ENCODE measurements at places on chromosomes 7 and 10.

GRCh38 chr7:158542651-158543566 lies 44.7 kb downstream of the PTPRN2 start:
- no peak for DNase-seq

DNA sequence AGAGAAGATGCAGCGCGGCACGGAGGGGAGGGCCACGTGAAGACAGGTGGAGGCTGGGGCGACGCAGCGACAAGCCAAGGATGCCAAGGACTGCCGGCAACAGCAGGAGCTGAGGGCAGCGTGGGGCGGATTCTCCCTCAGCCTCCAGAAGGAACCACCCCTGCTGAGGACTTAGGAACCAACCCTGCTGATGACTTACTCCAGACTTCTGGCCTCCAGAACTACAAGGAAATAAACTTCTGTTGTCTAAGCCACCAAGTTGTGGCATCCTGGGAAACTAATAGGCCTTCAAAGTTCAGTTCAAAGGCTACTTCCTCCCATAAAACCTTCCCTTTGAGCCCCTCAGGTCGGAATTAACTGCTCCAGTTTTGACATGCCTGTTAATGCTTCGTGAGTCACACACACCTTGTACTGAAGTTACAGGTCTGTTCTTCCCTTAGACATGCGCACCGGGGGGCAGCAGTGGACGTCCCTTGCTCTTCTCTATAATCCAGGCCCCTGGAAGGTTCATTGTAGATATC lies 88.4 kb upstream of the RHEB start:
- no peak for DNase-seq

- no peak for DNase-seq
Measured at GRCh38 chr7:97752215-97752614, 20.3 kb downstream of the TAC1 start.

DNA sequence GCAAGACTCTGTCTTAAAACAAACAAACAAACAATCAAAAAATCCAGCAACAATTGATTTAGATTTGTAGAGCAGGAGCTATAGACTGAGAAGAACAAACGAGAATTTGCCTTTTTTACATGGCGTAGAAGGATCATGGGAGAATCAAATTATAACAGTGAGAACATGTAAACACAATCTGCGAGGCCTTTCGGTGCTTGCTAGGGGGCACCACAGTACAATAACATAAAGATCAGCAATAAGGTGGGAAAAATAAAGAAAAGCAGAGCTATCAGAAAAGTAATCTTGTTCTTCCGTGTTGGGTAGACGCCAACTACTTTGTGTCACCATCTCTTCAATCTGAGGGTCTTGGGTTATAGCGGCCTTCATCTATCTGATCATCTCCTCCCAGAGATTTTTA lies 82.2 kb downstream of the NOD1 start:
- no peak for DNase-seq

DNA sequence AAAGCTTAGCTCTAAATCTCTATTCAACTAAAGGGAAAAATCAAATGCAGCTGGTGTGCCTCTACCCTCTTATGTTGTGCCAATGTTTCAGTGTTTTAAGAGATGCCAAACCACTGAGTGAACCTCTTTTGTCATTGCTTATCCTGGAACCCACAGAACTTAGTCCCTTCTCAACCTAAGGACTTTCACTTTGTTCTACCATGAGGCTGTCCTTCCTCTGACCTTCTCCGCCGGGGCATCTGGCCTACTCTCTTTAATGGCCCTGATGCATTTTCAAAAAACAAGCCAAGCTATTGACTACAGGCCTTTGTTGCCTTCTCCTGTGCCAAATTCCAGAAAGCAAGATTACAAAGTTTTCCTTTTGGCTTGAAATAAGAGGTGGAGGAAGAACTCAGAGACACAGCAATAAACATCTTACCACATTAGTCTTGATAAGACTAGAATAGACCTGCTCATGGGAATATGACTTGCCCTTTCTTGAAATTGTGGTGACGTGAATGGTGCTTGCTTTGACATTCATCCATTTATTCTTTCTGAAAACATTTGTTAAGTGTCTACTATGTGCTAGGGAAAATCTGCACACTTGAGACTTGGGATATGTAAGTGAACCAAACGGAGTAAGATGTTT lies 253.2 kb upstream of the SMIM30 start:
- no peak for DNase-seq

DNA sequence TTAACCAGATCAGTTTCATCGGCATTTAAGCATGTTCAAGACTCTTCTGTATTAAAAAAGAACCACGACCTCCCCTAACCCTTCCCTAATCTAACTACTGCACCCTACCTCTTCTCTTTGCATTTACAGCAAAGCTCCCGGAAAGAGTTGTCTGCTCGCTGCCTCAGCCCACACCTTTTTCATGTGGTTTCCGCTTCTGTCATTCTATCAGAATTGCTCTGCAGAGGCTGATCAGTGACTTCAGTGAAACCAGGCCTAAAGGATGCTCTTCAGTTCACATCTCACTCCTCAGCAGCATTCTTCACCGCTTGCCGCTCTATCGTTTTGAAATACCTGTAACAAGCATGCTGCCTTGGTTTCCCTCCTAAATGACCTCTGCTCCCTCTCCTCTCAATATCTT lies 160.9 kb downstream of the SDK1 start:
- DNase-seq, result no peak

- DNase-seq, result no peak
Measured at GRCh38 chr7:153190452-153190851, 430.9 kb downstream of the ACTR3B start.

- DNase-seq, result no peak
Measured at GRCh38 chr10:101228966-101229265, 347 bp downstream of the LBX1 start.

DNA sequence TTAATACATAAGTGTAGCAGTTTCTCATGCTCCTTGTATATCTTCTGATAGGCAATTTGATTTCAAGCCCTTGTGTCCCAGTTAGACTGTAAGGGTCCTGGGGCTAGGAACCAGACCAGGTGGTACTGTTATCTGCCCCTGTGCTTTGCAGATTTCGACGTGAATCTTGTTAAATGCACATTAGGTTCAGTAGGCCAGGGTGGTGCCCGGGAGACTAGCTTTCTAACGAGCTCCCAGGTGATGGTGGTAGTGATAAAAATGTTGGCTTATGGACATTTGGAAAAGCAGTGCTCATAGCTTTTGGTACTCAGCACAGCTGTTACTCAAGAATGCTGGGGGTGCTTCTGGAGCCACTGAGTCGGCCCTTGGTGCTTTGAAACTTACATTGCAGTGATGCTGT lies 64.2 kb downstream of the PRPF18 start:
- DNase-seq, result no peak

DNA sequence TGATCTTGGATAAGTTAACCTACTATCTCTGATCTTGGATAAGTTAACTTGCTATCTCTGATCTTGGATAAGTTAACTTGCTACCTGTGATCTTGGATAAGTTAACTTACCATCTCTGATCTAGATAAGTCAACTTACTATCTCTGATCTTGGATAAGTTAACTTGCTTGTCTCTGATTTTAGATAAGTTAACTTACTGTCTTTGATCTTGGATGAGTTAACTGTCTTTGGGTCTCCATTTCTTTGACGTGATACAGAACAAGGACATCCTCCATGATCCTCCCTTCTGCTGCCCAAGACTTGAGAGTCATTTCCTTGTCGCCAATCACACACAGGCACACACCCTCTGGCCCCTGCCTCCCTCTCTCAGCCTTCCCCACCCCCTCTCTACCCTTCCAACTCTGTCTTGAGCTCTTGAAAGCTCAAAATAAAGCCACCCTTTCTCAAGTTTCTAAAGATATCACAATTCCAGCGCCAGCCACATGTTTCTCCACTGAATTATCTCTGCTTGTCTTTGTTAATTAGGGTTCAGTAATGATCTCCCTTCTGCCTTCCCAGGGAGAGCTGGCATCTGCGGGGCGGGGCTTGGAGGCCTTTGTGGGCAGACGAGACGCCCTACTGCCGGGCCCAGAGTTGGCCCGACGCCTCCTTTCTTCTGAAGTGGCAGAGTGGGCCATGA lies 85.1 kb upstream of the GTF2I start:
- DNase-seq, result no peak

DNA sequence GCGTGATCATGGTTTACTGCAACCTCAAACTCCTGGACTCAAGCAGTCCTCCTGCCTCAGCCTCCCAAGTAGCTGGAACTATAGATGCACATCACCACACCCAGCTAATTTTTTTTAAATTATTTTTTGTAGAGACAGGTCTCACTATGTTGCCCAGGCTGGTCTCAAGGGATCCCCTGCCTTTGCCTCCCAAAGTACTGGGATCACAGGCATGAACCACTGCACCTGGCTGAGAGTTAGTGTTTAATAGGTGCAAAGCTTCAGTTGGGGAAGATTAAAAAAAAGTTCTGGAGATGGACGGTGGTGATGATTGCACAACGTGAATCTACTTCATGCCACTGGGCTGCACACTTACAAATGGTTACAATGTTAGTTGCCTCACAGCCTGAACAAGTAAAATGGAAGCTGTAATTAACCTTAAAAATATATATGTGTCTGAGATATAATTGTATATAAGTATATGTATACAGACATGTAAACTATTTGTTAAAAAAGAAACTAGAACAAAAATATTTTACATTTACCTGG lies 106.4 kb upstream of the ZNF438 start:
- DNase-seq, result no peak

GRCh38 chr7:156038345-156038744 lies 226.1 kb upstream of the SHH start:
- DNase-seq, result no peak

- DNase-seq, result peak; percentile 92
Measured at GRCh38 chr10:28532337-28533185, at the start of gene WAC. WAC (plus strand) TSS chr10:28533118; CDS start chr10:28533580, 462 bp downstream.

DNA sequence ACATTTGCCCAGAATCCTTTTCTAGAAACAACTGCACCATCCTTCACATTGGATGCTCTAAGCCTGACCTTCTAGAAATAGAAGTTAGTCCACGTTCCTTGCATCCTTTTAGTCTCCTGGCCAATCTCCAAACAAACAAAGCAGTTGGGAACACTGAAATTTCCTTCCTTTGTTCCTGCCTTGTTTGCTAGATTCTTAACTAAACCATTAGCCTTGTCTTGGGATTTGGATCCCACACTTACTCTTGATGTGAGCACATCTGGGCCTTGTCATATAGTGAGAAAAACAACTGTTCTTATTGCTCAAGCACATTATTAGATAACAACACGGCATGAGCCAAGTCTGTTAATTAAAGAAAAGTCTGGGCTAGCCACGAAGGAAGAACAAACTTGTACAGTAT lies 319.3 kb upstream of the GHITM start:
- DNase-seq, result no peak

DNA sequence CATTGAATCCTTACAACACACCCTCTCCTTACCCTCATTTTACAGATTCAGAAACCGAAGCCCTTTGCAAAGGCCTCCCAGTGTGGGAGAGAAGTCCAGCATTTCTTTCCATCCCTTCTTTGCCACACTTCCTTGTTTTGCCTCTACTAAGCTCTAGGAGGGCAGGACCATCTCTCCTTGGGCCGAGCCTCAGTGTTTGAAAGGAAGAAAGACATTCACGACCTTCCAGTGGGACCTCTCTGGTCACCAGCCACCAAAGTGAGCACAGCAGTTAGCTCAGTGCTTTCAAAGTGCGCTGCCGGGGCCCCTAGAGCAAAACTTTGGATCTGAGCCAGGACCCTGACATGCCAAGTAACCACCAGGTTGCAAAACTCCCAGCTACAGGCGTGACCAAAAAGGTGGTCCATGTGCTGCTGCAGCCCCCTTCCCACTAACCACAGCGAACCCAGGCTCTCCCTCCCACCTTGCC lies 12.4 kb downstream of the CTBP2 start:
- no peak for DNase-seq

DNA sequence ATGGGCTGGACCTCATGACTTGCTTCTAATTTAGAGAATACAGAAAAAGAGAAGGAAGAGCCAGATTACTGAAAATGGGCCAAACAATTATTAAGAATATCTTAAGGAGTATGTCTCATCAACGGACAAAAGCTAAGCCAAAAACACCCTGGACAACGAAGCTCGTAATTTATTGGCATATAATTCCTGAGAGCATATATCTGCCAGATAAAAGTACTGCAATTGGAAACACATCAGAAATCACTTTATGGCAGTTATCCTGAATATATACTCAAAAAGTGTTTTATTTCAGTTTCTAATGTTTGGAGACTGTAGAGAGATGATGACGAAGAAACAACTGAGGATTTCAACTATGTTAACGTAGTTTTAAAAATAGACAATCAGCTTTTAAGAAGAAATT lies 211.8 kb downstream of the CSTF2T start:
- no peak for DNase-seq

- no peak for DNase-seq
Measured at GRCh38 chr10:94546901-94547185, 1.3 kb downstream of the HELLS start.

- peak; percentile 46 for DNase-seq
Measured at GRCh38 chr10:3785851-3786271, 852 bp upstream of the KLF6 start.

DNA sequence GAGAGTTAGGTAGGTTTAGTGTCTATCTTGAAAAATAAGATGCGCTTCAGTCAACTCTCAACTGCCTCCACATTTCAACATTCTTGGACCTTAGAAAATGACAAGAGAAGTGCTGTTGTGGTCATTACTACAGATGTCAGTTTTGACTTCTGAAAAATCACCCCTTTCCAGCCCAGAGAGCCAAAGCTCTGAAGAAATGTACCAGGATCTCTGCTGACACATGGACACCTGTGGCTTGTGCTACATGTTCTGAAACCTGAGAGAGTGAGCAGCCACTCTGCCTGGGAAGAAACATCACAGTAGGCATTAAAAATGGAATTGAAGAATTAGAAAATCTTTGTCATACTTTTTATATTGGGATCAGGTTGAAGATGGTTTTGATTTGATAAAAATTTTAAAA lies 35.9 kb upstream of the FEZF1 start:
- no peak for DNase-seq

GRCh38 chr10:125079091-125079600 lies 81.2 kb downstream of the CTBP2 start:
- DNase-seq, result no peak

- DNase-seq, result no peak
Measured at GRCh38 chr10:122298598-122299301, 27.7 kb downstream of the BTBD16 start.

GRCh38 chr7:104416866-104417393 lies 88.5 kb downstream of the LHFPL3 start:
- no peak for DNase-seq

GRCh38 chr7:147894271-147894670 lies 696.3 kb upstream of the C7orf33 start:
- no peak for DNase-seq

- DNase-seq, result no peak
Measured at GRCh38 chr7:44631458-44632115, 25.2 kb downstream of the OGDH start.

Measured in hypothalamus (tissue), 51 donors.